ENCODE measurements at places on chromosomes 1 and 21.

DNA sequence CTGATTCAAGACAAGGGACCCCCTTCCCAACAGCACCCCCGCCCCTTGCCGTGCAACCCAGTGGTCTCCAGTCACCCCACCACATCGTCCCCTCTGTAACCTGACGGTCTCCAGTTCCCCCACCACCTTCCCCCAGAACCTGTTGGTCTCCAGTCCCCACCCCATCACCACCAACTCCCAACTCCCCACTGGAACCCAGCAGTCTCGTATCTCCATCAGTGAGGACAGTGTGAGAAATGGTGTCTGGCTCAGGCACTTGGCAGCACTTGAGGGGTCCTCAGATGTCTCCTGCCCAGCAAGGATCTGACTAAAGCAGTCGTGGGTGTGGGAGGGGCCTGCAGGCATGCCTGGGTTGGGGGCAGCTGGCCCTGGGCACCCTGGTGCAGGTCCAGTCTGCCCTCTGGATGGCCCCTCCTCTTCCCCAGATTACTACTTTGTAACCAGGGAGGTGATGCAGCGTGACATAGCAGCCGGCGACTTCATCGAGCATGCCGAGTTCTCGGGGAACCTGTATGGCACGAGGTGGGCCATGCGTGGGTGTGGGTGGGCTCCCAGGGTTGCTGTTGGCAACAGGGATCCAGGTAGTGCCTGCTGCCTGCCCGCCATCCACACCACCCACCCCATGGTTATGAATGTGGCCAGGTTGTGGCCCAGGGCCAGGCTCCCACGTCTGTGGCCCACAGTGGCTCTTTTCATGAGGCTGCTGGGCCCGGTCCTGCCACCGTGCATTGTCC is 3.1 kb upstream of the GJC2 start:
- no peak for DNase-seq

GRCh38 chr1:51515312-51515960 is 3.6 kb downstream of the EPS15 start:
- peak; percentile 25 for DNase-seq

DNA sequence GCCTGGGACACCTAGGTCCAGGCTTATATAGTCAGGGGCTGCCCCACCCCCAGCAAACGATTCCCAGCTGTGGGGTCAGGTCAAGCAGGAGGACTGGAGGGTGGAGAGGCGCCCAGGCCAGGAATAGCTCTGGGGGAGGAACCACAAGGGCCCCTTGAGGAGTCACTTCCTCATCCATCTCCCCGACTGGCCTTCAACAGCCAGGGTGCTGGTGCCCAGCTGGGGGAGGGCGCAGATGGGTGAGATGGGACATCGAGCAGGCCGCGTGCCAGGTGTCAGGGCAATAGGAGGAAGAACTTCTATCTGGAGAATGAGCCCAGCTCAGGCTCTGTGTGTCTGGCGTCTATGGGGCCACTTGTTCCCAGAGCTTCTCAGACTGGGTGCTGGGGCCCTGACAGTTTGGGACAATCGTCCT is 208 bp upstream of the MYBPH start:
- no peak for DNase-seq

GRCh38 chr1:210446479-210446878 is 117.8 kb downstream of the HHAT start:
- no peak for DNase-seq

GRCh38 chr21:30478004-30478403 is 2.2 kb downstream of the KRTAP19-1 start:
- no peak for DNase-seq

All from NCI-H524 treated with DMSO at 0.1 percent for 48 hours (cell line).